Omental fat pad (tissue), 4 donors: ENCODE measurements at places on chromosomes 7 and 10.

DNA sequence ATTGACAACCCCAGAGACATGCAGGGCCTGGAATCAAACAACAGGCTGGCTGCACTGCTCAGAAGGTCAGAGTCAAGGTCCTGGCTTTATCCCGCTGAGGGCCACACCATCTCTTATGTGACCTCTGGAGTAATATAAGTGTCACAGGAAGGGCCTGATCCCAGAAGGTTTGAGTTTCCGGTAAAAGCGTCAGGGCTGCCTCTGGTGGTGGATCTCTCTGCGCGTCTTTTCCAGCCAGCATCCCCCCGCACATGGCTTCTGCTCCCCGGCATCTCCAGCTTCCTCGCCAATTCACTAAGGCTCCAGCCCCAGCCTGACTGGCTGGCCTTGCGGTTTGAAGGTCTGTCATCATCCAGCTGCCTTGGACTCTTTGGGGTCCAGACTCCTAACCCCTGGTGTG is 54.2 kb downstream of the SNX10 start:
- no peak for DNase-seq

DNA sequence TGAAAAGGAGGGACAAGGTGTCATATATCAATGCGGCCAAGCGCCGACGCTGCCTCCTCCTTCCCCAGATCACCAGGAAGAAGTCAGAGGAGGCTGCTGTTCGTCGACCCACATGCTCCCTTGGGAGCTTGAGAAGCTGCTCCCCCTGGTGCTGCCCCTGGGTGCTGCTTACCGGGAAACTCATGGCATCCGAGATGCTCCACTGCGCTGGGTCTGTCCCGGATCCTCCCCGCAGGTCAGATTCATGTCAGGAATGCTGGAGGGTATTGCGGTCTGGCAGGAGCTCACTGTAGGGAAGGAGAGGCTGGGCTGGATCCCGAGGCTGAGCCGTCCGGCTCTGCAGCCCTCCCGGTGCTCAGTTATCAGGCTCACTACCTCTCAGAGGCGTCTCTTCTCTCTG is 123.7 kb upstream of the FAM20C start:
- no peak for DNase-seq

- no peak for DNase-seq
Measured at GRCh38 chr10:126705131-126705530, 34.6 kb upstream of the C10orf90 start.

DNA sequence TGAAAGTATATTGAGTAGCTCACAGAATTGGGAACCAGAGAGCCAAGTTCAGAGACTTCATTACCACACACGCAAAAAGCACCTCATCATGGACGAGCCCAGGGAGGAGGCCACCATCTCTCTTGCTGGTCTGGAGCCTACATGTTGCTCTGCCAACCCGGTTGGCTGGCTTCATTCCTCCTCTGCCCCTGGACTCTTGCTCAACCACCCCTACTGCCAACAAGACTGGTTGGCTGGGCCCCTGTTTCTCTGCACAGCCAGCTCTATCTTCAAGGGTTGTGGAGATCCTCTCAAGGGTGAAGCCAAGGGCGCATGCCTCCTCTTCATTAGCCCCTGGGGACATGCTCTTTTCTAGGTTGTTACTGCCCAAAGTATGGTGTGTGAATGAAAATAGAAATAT is 142.7 kb downstream of the JCAD start:
- no peak for DNase-seq

GRCh38 chr10:75825661-75826060 is 394.2 kb downstream of the LRMDA start:
- DNase-seq: no peak

DNA sequence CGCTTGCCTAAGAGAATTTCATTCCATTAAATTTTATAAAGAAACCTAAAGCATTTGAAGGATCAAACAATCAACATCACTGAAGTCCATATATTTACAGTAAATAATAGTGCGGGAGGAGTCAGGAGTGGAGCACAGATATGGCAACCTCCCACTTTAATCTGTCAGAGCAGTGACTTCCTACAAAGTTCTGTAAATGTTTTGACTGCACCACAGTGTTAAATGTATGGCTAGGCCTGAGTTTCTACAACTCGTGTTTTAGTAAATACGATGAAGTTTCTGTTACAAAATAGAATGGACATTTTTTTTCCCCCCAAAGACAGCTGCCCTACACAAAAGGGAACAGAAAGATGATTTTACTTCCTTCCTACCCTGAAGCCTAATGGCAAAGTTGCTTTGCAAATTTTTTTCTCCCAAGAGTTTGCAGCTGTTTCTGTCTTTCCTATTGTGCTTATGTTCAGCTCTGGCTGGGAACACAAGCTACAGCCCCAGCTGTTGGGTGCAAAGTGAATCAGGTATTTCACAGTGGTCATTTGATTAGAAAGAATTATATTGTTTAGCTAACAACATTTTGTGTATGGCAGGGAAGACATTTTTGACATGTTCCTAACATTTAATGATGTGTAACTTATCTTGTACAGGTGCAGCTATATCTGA is 62.1 kb downstream of the MET start:
- no peak for DNase-seq
